NCI-H1436 (cell line): ENCODE measurements at places on chromosomes 2 and 18.

GRCh38 chr2:221554769-221555493 lies 17.2 kb downstream of the EPHA4 start:
- peak; percentile 7 for DNase-seq

- DNase-seq = no peak
Observed at GRCh38 chr2:59888015-59888414, 665.4 kb downstream of the BCL11A start.

DNA sequence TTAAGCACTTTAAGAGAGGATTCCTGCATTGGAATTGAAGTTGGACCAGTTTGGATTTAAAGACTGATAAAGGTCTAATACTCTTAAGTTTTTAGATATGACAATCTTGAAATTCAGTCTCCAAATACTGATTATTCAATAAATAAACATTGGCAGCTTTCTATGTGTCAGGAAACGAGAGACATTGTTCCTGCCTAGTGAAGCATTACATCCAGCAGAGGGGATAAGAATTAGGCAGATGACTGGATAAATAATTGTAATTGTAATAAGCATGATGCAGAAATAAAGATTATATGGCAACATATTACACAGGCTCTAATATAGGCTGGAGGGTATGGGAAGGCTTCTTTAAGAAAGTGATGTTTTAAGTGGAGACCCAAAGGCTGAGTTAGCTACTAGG lies 226.5 kb upstream of the MMADHC start:
- no peak for DNase-seq

DNA sequence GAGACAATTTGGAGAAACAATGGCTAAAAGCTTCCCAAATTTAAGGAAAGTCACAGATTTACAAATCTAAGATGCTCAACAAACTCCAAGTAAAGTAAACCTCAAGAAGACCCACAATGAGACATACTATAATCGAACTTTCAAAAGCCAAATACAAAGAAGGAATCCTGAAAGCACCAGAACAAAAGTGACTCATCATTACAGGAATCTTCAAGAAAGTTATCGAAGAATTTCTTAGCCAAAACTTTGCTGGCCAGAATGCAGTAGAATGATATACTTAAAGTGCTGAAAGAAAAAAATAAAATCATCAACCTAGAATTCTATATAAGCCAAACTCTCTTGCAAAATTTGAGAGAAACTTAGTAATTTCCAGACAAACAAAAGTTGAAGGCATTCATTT lies 106.5 kb upstream of the TMEM200C start:
- DNase-seq = no peak

GRCh38 chr2:98777076-98777475 lies 46.1 kb upstream of the MGAT4A start:
- no peak for DNase-seq

GRCh38 chr2:121999264-121999663 lies 243.8 kb downstream of the TSN start:
- DNase-seq = no peak

GRCh38 chr18:37383036-37383785 lies 182.4 kb downstream of the CELF4 start:
- DNase-seq = no peak

DNA sequence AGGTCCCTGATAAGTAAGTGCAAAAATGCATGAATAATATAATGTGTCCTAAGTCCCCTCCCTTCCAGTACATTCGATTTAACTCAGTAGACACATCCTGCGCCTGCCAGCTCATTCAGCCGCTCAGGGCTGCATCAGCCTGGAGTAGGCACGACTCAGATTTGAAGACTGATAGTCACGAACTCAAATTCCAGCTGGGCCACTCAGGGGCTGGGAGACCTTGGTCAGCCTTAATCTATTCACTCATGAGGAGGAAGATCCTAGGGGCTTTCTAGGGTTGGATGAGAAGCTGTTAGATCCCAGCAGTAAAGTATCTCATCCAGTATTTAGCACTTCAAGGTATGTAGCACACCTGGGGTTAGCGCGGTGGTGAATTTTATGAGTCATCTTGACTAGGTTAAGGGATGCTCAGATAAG lies 98.9 kb upstream of the ODC1 start:
- no peak for DNase-seq

- no peak for DNase-seq
Observed at GRCh38 chr2:20288642-20289340, 61.9 kb downstream of the PUM2 start.

DNA sequence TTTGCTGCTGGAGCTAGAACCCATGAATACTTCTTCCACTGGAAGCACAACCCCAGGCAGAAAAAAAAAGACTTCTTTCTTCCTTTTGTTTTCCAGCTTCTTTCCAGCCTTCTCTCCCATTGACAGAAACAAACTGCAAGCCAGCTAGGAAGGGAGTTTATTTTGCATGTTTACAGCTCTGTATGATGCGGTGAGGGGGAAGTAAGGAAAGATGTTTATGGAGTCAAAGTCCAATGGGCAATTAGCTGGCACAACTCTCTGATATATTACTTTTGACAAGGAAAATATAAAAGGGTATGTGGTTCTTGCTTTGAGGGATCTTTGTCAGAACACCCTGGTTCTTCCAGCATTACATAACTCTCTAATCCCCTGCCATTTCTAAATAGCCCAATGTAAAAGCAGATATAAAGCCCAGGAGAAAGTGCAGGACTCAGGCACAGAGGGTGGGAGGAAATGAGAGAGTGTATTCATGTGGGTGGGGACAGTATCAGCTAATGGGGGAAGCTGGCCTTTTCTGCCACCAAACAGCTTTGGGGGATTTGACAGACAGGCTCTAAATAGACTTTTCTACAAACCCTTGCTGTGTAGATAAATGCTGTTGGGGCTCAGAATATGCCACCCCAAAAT lies 9.3 kb upstream of the NMS start:
- DNase-seq = no peak

- DNase-seq = no peak
Observed at GRCh38 chr2:137161250-137161649, 395.9 kb downstream of the THSD7B start.

DNA sequence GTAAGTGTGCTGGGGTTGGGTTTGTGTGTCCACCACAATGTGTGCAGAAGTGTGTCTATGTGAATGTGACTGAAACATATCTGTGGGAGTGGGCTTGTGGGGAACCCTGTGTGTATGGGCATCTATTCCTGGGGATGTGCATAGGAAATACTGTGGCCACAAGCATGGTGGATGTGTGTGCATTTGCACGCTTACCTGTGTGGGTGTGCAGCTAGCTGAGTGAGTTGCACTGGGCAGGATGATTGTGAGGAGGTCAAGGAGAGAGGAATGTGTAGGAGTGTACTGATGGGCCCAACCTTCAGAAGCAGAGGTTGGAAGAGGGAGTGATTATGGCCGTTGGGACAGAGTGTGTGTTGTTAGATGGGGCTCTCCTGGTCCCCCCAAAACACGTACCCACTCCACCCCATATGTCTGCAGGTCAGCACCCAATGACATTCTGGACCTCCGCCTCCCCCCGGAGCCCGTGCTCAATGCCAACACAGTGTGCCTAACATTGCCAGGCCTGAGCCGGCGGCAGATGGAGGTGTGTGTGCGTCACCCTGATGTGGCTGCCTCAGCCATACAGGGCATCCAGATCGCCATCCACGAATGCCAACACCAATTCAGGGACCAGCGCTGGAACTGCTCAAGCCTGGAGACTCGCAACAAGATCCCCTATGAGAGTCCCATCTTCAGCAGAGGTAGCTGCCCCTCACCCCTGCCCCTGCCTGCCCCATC lies 1.2 kb downstream of the WNT10A start:
- DNase-seq = no peak

DNA sequence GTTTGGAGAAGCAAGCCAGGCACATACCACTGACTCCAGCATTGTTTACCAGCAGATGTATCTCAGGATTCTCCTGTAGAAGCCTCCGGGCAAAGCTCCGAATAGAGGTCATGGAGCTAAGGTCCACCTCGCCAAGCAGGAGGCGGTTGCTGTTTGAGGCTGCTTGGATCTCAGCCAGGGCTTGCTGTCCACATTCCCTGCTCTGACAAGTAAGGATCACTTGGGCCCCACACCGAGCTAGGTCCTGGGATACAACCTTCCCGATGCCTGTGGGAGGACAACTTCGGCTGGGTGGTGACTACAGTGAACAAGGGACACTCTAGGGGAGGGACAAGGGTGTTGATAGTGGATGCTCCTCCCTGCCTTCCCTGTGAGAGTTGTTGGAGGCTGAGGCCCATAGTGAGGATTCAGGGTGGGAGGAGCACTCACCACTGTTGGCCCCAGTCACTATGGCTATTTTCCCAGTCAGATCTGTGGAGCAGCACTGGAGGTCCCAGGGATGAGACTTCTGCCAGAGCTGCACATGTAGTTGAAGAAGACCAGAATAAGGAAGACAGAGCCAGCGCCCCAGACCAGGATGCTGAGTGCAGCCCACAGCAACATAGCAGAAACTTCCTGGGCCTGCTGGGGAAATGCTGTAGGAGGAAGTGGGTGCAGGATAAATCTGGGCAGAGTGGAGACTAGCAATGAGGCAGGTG lies 8.3 kb downstream of the C2orf81 start:
- no peak for DNase-seq

- DNase-seq = no peak
Observed at GRCh38 chr18:35683021-35683420, 101.5 kb downstream of the GALNT1 start.

DNA sequence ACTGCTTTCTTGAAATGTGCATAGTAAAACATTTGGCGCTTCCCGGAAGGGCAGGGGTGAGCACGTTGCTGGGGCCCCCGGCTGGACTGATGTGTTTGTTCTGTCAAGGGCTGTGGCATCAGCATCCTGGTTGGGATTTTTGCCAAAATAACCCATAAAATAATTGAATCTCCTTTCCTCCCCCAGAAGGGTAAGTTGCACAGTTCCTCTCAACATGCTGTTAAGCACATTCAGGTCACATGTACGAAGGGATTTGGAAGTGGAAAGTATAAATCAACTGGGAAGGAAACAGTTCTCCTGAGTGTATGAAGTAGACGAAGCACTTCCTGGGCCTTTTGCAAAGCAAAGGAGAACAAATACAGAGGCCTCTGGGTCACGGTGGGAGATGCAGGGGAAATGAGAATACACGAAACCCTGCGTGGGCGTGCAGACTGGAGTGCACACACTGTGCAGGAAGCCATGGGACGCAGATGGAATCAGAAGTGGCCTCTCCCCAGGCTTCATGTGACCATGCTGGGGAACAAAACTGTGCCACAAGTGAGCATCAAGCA lies 183.9 kb downstream of the LPIN1 start:
- DNase-seq = no peak

DNA sequence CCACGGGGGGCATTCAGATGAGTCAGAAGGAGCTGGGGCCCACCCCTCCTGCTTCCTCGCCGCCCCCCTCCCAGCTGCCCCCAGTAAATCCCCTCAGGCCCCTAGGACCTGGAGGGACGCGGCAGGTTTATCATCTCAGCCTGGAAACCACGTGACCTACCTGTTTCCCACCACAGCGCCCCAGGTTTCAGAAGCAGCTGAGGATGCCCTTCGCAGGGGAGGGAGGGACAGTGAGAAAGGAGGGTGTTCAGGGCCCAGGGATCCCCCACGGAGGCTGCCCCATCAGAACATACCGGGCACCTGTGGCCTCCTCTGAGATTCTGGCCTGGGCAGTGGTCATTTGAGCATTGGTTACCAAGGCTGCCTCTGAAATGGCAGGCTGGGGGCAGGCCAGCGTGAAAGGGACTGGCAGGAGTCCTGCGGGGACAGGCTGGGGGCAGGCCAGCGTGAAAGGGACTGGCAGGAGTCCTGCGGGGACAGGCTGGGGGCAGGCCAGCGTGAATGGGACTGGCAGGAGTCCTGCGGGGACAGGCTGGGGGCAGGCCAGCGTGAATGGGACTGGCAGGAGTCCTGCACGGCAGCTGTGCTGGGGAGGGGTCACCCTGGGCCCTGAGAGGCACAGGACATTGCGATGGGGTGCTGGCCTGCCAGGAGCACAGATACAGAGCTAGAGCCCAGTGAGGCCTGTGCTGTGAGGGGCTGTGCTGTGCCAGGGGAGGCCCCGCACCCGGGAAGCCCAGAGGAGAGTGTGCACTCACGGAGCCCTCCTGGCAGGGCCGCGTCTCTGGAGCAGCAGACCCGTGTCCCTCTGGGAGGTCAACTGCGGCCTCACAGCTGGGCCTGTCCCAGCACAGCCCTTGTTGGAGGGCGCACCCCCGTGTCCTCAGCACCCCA lies 1.6 kb downstream of the NEU4 start:
- DNase-seq = no peak

DNA sequence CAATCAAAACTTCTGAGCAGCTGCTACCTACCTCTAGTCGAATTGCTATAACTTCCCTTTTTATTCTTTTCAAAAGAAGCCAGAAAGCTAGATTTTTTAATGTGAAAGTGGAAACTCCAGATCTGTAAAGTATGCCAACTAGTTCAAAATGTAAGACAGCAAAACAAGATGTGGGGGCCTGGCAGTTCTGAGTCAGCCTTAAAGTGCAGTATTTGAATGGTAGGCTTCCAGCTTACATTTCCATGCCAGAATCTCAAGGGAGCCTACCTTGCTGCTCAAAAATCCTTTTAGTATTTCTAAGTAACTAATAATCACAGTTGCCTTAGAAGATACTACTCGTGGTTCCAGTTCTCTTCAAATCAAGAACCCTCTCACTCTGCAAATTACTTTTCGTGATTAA lies 1288.7 kb downstream of the LRP1B start:
- DNase-seq = no peak

GRCh38 chr2:9789371-9789770 lies 53.9 kb upstream of the TAF1B start:
- DNase-seq = no peak

- peak; percentile 17 for DNase-seq
Observed at GRCh38 chr18:37985126-37985525, 419.5 kb upstream of the CELF4 start.

GRCh38 chr2:117858892-117859531 lies 44.5 kb downstream of the DDX18 start:
- DNase-seq = no peak

- DNase-seq = no peak
Observed at GRCh38 chr2:221490506-221491060, 81.5 kb downstream of the EPHA4 start.

- no peak for DNase-seq
Observed at GRCh38 chr2:173090973-173091660, 15.5 kb downstream of the MAP3K20 start.
